ENCODE measurements at places on chromosomes 16 and 17.

- DNase-seq, result no peak
Observed at GRCh38 chr17:69523244-69523861, 108.9 kb downstream of the MAP2K6 start.

- DNase-seq, result no peak
Observed at GRCh38 chr17:18159551-18160120, 24.0 kb upstream of the ALKBH5 start.

GRCh38 chr17:16027708-16028584, 28.3 kb downstream of the TTC19 start:
- no peak for DNase-seq

- no peak for DNase-seq
Observed at GRCh38 chr16:87701078-87701460, 64.7 kb downstream of the KLHDC4 start.

GRCh38 chr17:65559461-65559803, 2.0 kb downstream of the AXIN2 start:
- DNase-seq, result no peak

All from sigmoid colon (tissue), 7 donors.